A549 (cell line): ENCODE measurements at places on chromosomes 13 and 19.

GRCh38 chr13:24459234-24459633 is 53.3 kb downstream of the PARP4 start:
- no peak for DNase-seq

DNA sequence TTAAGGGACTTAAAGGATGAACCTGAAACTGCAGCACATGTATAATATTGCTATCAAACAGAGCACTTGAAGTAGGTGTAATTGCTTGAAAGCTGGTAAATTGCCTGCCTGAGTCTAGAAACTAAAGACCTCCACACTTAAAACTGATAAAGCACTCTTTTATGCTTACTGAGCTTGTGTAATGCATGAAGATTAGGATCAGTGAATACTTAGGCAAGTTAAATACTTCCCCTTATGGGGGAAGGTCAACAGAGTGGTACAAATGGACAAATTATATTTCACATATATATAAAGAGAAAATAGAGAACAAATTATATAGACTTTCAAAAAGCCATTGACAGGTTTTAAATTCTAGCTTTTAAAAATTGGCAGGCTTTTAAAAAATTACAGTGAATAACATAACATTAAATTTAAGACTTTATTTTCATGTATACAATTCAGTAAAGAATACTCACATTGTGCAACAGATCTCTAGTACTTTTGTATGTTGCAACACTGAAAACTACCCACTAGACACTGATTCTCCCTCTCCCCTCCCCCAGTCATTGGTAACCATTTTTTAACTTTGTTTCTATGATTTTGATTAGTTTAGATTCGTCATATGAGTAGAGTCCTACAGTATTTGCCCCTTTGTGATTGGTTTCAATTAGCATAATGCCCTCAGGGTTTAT is 23.9 kb downstream of the PIBF1 start:
- no peak for DNase-seq

DNA sequence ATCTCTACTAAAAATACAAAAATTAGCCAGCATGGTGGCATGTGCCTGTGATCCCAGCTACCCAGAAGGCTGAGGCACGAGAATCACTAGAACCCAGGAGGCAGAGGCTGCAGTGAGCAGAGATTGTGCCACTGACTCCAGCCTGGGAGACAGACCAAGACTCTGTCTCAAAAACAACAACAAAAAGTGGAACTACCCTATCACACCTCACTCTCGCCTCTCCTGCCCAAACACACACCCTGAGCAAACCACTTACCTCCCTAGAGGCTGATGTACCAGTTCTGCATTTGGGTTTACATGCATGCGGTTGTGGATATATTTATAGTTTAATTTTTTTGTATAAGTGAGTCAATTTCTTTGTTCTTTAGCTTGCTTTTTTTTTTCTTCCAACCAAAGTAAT is 7.7 kb upstream of the PTOV1 start:
- DNase-seq = no peak

GRCh38 chr19:42143341-42144234 is 11.3 kb upstream of the POU2F2 start:
- no peak for DNase-seq

GRCh38 chr19:4386041-4386782 is 14.1 kb downstream of the SH3GL1 start:
- DNase-seq = no peak

DNA sequence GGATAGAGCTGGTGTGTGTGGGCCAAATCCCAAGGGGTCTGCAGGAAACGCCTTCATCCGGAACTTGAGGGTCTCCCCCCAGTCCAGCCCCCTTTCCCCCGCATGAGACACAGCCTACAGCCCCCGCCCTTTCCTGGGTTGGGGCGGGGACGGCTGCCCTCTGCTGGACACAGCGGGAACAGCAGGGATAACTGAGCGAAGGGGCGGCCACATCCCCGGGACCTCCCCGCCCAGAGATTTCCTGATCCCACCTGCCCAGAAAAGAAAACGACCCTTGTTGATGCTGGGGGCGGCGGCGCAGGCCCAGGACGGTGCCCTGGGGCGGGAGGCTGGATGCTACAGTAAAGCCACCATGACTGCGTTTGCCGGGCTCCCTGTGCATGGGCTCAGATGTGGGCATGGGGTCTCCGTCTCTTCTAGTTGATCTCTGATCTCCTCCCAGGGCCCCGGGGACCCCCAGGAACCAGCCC is 14.2 kb downstream of the ONECUT3 start:
- DNase-seq = no peak

- DNase-seq = no peak
Measured at GRCh38 chr13:94827566-94827965, 115.2 kb upstream of the SOX21 start.

DNA sequence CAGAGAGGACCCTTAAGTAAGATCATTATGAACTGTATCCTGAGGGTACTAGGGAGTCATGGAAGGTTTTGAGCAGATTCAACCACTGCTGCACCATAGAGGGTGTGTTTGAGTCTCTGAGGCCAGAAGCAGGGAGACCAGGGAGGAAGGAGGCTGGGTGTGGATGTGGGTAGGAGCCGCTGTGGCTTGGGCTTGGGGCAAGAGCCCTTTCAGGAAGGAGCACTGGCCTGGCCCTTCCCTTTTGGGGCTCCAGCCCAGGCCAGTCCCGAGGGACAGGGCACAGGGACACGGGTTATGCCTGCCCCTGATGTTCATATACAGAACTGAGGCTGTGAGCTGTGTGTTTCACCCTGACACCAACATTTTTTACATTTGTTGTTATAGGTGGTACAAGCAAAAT is 7.2 kb downstream of the CIC start:
- no peak for DNase-seq

DNA sequence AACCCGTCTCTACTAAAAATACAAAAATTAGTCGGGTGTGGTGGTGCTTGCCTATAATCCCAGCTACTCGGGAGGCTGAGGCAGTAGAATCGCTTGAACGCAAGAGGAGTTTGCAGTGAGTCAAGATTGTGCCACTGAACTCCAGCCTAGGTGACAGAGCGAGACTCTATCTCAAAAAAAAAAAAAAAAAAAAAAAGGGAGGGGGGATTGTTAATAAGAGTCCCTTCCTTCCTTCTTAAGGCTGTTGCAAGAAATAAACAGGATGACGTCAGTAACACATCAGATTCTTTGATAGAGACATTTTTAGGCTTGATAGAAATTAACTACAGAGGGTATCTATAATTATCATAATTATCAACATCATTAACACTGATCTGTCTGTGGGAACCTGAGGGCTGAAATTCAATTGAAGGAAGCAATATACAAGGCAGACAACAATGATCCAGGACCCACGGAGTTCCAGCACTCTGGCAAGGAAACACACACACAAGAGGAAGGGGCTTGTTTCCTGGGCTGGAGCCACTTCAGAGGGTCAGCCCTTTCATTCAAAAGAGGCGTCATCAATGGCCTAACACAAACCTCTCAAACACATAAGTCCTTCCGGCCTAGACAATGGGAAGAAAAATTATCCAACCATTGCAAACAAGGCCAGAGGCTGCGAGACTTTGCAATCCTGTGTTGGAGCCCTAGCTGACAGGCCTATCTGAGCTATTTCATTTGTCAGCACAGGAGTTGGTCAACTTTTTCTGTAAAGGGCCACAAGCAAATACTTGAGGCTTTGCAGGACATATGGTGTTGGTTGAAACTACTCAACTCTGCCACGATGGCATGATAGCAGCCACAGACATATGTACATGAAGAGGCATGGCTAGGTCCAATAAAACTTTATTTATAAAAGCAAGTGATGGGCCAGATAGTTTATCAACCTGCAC is 105.2 kb downstream of the INSR start:
- no peak for DNase-seq

- no peak for DNase-seq
Measured at GRCh38 chr19:10920288-10920655, 8.2 kb downstream of the YIPF2 start.

DNA sequence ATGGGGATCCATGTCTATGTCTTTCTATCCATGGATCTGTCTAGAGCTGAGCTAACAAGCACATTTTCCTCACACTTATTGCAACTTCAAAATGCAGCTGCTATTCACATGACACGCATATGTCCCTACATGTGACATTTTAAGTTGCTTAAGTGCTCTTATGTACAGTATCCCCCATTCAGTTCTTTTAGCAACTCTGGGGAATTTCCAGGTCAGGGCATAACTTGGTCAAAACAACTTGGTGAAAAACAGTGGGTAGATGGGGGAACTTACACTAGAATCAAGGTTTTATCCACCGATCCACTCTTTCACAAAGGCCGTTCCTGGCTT is 73.0 kb downstream of the COL4A1 start:
- no peak for DNase-seq
